Ammon's horn (tissue), 1 donor: ENCODE measurements at places on chromosomes 3 and 15.

- DNase-seq = no peak
Measured at GRCh38 chr3:53376679-53377078, 29.3 kb upstream of the DCP1A start.

DNA sequence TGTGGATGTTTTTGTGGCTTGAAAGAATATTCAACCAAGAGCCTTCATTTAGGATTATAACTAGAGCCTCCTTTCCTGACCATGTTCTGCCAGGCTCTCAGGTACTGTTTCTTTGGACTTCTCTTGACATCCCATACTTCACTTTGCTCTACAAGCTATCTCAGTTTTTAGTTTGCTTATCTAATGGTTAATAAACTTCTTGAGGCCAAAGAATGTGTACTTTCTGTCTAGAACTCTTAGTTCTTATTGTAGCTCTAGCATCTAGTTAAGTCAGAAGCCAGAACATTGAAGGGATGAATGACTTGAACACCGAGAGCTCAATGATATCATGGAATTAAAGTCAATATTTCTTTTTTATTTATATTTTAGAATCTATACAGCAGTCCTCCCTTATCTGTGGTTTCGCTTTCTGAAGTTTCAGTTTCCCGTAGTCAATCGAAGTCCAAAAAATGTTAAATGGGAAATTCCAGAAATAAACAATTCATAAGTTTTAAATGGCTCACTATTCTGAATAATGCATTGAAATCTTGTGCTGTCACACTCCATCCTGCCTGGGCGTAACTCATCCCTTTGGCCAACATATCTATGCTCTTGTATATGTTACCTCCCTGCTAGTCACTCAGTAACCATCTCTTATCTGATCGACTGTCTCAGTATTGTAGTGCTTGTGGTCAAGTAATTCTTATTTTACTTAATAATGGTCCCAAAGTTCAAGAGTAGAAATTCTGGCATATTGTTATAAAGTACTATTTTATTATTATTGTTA, 368.6 kb upstream of the RBMS3 start:
- DNase-seq = no peak

DNA sequence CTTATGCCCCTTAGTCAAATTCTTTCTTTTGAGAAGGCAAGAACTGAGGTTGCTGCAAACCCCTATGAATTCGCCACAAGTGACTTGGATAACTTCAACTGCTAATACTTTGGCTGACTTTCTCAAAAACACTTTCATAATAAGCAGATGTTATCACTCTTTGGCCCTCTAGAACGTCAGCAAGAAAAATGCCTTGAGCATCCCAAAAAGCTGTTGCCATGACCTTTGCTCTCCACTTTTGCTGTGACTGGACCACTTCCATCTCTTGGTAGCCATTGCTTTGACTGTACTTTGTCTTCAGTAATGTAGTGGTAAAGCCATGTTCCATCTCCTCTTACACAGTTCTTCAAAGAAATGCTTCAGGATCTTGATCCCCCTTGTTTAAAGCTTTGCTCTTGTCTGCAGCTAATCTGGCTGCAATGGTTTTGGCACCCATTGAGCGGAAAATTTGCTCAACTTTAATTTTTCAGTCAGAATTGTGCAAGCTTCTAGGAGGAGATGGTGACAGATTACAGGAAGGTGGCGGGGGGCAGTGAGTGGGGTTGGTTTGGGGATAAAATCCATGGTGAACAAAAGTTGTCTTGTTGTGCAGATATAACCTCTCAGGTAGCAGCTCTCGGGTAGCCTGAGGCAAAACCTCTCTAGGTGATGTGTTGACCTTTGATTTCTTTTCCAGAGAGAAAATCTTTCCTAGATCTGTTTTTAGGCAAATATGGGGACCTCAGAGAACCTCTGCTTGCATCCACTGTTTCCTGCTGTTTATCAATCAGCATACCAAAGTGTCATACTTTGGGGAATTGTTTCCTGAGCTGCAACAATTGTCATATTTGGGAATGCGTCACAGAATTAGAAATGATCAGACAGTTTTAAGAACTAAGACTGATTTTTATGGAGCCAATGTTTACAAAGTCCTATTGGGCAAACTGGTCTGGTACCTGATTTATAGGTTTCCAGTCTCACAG, 83.6 kb downstream of the CCR1 start:
- no peak for DNase-seq

DNA sequence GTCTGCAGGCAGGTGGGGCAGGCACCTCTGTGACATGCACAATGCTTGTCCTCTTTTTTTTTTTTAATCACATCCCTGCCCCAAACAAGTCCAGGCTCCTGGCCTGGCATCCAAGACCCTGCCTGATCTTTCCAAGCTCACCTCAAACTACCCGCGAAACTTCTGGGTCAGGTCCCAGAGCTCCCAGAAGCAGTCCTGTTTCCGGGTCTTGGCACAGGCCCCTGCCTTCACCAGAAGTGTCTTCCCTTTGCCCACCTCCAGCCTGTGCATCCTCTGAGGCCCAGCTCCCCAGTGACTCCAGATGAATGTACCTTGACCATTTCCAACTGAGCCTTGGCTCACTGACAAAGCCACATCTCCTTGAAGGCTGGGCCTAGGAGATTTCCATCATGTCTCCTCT, 23.0 kb downstream of the PLA2G4E start:
- no peak for DNase-seq

DNA sequence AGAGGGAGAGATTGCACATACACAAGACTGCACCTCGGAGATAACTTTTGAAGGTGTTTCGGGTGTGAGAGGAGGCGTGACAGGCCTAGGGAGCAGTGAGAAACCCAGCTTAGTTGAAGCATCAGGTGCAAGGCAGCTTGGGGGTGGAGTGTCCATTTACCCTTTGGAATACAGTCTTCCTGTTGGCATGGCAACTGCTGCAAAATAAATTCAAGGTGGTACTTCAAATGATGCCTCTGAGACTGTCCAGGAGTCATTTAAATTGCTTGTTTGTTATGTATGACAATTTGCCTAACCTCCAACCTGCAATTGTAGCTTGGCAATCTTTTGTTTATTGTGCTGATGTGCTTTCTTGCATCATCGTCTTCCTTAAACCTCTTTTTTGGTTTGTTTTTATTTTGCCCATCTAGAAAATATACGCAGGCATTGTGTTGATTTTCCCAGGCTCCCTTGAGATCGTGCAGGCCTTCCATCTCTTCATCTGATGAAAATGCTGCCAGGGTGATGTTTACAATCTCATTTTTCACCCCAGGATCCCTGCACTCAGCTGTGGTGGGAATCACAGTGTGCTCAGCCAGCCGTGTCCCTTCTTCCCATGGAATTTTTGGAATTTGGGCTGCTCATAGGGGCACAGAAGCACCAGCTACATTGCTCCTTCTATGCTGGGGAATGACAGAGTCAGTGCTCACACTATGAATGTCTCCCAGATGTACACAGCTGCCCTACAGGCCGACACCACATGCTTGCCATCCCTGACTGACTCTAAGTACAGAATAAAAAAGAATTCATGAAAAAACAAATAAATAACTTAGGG, 583.1 kb upstream of the CFAP20DC start:
- DNase-seq = no peak

DNA sequence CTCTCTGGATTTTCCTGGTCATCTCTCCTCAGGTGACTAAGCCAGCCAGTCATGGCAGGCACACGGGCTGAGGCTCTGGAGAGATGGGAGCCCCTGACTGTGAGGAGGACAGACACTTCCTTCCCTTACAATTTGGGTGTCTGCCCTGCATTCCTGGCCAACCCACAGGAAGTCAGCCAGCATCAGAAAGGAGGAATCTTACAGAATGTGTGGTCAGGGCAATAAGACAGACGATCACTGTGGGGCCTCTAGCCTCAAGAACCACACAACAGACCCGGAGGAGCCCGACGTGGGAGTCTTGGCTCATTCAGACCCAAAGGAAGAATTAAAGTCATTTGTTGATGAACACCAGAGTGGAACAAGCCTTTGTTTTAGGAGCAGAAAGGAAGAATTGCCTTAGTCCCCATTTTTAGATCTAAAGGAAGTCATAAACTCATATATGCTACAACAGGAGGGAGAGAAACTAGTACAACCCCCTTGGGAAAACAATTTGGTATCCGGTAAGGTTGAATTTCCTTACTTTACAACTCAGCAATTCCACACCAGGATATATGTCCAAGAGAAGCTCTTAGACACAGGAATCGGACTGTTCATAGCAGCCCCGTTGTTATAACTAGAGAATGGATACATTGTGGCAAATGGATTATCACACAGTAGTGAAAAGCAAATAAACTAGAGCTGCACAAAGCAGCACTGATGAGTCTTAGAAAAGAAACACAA, 62.2 kb downstream of the ABTB1 start:
- DNase-seq = peak; percentile 75

DNA sequence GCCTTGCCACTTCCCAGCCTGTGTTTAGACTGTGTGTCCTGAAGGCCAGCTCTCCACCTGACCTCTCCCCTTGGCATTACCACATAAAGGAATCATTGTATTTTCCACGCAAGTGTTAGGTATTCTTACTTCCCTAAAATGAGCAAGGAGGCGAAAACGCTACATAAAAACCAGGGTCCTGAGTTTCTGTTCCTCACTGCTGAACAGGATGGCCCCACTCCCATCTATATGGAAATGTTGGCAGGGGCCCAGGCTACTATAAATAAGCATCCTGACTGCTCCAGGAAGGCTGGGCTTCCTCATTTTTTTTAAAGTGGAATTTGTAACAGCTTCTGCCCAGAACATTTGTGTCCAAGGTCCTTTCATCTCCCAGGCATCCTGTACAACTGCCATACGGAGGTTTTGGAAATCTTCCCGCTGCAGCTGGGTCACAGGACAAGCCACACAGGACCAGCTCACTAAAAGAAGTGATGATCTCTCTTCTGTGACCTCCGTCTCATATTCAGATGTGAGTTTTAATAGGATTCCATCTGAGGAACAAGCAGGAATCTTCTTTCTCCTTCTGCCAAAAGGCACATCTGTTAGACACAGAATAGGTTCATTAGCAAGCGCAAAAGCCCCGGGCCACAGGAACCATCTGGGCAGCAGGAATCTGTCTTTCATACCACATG, 56.4 kb upstream of the LIMD1 start:
- DNase-seq = peak; percentile 41

DNA sequence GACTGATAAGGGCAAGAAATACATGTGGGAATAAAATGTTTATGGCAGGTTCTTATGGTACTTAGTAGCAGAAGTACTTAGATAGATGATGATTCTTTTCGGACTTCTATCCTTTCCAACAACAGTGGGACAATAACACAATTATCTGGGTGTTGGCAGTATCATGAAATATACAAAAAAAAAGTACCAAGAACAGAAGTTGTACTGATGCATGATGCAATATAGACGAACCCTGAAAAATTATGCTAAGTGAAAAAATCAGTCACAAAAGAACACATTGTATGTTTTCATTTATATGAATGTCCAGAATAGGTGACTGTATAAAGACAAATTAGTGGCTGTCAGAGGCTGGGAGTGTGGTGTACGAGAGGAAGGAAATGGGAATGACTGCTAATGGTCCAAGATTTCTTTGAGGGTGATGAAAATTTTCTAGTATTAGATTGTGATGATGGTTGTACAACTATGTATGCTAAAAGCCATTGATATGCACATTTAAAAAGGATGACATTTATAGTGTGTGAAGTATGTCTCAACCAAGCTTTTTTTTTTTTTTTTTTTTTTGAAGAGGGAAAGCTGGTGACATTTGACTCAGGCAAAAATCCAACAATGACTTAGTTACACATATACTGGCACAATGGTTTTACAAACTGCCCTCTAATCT, 20.0 kb downstream of the PDE12 start:
- no peak for DNase-seq

GRCh38 chr3:159189994-159190669, 388.3 kb downstream of the MFSD1 start:
- DNase-seq = no peak

GRCh38 chr3:57098418-57099310, 38.2 kb downstream of the SPATA12 start:
- DNase-seq = no peak

- no peak for DNase-seq
Measured at GRCh38 chr15:89805241-89806209, 9.1 kb downstream of the ANPEP start.

GRCh38 chr3:134432236-134432635, 53.5 kb downstream of the ANAPC13 start:
- no peak for DNase-seq

DNA sequence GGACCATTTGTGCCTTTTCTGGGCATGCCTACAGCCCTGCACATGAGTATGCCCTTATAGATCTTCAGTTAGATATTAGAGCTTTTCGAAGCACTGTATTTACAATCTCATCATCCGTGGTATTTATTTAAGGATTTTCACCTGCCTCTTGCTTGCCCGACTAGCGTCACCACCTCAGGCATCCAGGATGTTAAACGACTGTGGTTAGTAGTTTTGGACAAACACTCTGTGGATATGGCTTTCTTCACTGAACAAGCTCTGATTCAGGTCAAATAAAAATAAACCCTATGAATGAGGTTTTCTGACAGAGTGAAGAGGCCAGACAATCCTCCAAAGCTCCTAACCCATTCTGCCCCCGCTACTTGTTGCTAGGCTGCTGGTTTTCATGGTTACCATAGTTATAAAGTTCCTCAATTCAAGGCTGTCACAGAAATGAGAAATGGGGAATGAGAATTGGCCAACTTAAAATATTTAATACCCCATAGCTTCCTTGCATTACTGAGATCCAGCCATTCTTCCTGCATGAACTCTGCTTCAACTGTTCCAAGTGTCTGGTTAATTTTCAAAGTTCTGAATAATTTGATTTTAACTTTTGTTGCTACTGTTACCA, 440.1 kb downstream of the GABRG3 start:
- DNase-seq = no peak

- no peak for DNase-seq
Measured at GRCh38 chr3:140359233-140359995, 318.4 kb upstream of the TRIM42 start.

DNA sequence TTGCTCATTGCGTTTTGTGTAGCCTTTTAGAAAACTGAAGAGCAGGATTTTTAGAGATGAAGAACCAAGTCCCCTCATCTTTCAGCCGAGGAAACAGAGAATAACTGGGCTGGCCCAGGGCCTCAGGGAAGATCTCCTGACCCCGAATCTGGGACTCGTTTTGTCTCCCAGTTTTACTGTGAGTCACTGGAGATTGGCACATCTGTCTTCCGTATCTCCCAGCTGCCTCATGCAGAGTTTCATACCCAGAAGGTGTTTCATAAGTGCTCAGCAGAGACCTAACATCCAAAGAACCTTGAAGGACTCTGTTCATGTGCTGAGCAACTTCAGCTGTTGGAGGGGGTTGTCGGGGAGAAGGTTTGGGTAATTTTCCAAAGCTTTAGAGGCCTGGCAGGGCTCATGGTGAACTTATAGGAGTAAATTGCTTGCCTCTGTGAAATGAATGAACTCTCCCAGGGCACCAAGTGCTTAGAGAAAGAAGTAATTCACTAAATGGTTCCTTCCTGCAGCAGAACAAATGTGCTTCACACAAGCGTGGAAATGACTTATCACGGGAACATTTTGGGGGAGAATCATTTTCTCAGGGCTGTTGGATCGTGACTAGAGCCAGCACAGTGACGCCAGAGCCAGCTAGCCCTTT, 121.4 kb downstream of the FAM43A start:
- DNase-seq = no peak

- DNase-seq = no peak
Measured at GRCh38 chr15:69280783-69281182, 17.9 kb upstream of the PAQR5 start.
